Mesenteric fat pad (tissue), 1 donor: ENCODE measurements at places on chromosomes 12 and 14. TPM values are rescaled to one million over a fixed set of nuclear protein-coding genes. Genes with fewer than 3 reads are reported as not detected.

Gene LMNTD1
- not detected for total RNA-seq

DNA sequence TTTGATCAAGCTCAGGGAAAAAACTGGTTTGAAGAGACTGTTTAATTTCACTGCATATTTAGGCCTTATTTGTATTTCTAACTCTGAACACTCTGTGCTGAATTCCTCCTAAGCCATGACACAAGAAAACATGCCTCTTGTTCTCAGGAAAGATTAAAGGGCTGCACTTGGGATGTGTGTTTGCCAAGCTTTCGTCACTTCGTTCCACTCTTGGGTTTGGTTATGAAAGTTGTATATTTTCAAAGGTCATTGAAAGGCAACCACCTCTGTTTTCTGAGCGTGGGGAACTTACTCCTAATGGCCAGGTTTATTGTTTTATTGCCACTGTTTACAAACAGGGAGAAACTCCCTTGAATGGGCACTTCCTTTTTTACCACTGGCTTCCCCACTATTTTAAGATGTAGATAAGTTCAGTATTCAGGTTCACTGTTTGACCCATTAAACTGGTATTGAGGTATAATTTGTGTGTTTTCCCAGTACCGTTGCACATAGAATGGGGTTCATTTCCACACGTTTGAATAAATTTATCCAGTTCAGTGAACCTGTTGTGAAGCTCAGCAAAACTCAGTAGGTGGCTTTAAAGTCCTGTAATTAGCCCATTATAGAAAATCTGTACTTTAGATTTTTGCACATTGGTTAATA, 65.3 kb downstream of the NKX2-1 start:
- DNase-seq = no peak

DNA sequence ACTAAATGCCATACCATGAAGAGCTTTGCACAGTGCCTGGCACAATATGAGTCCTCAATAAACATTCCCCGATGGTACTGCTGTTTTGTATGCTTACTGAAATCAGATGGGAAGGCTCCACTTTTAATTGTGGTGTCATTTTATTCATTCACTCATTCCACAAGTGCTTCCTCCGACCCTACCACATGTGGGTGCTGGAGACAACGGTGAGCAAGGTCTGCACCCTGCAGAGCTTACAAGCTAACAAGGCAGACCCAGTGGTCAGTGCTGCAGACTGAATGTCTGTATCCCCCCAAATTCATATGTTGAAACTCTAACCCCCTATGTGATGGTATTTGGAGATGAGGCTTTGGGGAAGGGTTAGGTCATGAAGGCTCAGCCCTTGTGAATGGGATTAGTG, 48.3 kb downstream of the RFX4 start:
- DNase-seq = no peak

Gene TIMM9
- total RNA-seq = 41.8 TPM
